Dermis lymphatic vessel endothelial cell (primary cell): ENCODE measurements at places on chromosomes 4 and X. TPM values are rescaled to one million over a fixed set of nuclear protein-coding genes. Genes with fewer than 3 reads are reported as not detected.

OPHN1 gene
- 9.1 and 10.6 TPM in 2 replicates for total RNA-seq

MAGEA8 gene
- total RNA-seq = not detected in 2 replicates

DDX60 gene
- total RNA-seq = 18.9 and 24.8 TPM in 2 replicates

AMTN gene
- total RNA-seq = not detected in 2 replicates

ZAR1 gene
- not detected in 2 replicates for total RNA-seq

TMEM144 gene
- 4.5 and 5.3 TPM in 2 replicates for total RNA-seq

METTL14 gene
- total RNA-seq = 11.7 and 26.7 TPM in 2 replicates

ADD1 gene
- total RNA-seq = 172 and 174 TPM in 2 replicates

RPS6KA6 gene
- 0.54 and 2.0 TPM in 2 replicates for total RNA-seq

MAGEA4 gene
- not detected in 2 replicates for total RNA-seq

TFDP3 gene
- not detected in 2 replicates for total RNA-seq

RTL9 gene
- total RNA-seq = under 0.01 TPM in 1 of 2 replicates, not detected in the other

CLCN4 gene
- total RNA-seq = 4.9 and 5.0 TPM in 2 replicates

DKK2 gene
- total RNA-seq = under 0.01 TPM in 1 of 2 replicates, not detected in the other

CABS1 gene
- total RNA-seq = not detected in 2 replicates

ZNF827 gene
- total RNA-seq = 1.2 and 1.5 TPM in 2 replicates

SPANXC gene
- total RNA-seq = not detected in 2 replicates
